Stimulated activated CD4-positive, alpha-beta T cell treated with anti-CD3 and anti-CD28 coated beads, TNF-alpha, amount 100 ng/mL, for 1 hour (primary cell): ENCODE measurements at places on chromosomes 5 and 9.

DNA sequence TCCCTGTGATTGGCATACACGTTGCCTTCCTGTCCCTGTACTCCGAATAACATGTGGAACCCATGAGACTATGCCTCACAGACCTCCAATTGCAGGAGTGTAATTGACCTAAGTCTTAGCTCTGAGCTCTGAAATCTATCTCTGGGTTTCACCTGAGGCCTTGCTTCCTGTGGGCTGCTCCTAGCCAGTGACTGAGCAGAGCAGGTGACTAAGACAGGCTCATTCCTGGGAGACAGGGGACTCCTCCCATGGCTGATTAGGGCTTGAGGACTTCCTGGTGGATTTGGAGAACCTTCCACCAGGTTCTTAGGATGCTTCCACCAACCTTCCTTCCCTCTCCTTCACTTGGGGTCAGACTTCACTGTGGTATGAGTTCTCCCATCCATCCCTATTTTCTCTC is 22.3 kb upstream of the MIER3 start:
- DNase-seq, result no peak

DNA sequence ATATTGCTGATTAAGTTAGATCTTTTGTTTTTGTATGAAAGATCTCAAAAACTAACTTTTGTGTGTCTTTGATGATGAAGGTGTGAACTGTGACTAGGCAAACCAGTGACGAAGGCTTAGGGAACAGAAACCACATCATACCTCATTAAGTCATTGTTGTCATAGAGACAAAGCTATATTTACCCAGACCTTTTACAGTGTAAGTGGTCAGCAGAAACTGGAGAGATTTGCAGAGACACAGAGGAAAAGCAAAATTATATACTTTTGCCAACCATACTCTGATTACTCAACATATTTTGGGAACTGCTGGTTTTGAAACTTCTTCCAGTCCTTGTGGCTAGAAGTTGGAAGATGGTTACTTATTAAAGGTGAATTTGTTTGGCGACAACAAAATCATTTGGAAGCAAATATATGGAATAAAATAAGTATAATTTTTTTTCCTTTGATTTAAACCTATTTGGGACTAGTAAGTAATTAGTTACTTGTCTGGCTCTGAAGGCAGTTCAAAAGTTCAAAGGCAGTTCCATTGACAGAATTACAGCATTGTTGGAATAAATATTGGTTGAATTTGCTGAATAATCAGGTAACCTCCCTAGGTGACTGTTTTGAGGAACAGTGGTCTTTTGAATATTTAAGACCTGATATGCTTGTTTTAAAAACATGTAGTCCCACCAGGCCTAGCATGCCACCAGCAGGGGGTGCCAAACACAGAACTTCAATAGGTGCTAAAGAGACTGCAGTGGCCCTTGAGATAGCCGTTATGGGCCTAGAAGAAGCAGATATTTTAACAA is 103.8 kb downstream of the RPS23 start:
- peak; percentile 47 for DNase-seq

DNA sequence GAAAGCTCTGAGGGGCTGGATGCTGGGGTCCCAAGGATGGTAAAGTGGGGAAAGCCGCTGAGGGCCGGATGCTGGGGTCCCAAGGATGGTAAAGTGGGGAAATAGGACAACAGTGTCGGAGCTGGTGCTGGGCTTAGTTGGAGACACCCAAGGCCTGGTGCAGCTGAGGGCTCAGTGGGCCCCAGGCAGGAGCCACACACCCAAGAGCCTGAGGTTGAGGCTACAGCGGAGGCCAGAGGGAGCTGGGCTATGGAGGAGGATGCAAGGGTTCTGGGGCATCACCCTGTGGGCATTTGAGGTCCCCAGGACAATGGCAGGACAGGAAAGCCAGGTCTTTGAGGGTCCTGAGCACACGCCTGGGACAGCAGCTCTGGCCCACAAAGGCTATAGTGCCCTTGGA is 19.1 kb upstream of the SLC9A3 start:
- no peak for DNase-seq

DNA sequence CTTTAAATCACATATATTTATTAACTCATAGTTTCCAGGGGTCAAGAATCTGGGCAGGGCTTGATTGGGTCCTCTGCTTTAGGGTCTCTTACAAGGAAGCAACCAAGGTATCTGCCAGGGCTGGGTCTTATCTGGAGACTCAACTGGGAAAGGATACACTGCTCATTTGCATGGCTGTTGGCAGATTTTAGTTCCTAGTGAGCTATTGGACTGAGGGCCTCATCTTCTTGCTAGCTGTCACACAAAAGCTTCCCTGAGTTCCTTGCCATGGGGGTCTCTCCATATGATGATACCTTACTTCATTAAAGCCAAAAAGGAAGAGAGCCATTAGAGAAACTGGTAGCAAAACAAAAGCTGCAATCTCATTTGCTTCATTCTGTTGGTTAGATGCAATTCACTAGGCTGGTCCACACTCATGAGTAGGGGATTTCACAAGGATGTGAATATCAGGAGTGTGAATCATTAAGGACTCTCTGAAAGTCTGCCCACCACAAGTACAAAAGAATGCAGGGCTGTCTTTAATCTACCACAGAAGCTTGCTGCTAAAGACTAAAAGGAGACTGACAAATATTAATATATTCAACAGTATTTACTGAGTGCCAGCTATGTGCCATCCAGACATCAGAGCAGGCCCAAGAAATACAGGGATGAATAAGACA is 42.0 kb upstream of the TIMD4 start:
- no peak for DNase-seq

DNA sequence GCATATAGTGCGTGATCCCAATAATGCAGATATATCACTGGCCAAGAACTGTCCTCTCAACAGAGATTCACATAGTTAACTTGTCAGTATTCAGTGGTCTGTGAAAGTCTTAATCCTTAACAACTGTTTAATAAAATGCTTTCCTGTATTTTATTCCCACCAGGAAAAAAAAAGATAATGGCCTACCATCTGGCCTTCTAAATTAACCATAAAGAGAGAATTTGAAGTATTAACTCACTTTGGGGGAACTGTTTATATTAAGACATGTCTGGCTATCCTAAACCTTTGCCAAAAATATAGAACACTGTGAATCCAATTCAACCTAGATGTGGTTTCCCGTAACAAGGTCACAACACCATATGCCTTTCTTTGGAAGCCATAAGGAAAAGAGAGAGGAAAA is 818 bp upstream of the FREM1 start:
- DNase-seq, result no peak

DNA sequence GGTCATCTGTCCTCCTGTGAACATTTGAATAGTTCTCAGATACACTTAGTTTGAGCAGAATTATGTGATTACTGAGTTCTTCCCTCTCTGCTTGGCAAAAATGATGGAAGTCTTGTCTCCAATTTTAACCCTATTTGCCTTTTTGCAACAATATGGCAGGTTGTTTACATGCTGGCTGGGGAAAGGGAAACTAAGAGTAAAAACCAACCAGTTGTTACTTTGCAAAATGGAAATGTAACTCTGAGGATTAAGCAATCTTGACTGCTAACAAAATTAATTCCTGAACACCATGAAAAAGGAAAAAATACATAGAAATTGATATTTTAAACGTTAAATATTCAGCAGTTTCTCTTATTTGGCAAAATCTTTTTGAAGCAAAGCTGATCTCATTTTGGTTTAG is 11.1 kb downstream of the SIT1 start:
- DNase-seq, result no peak

DNA sequence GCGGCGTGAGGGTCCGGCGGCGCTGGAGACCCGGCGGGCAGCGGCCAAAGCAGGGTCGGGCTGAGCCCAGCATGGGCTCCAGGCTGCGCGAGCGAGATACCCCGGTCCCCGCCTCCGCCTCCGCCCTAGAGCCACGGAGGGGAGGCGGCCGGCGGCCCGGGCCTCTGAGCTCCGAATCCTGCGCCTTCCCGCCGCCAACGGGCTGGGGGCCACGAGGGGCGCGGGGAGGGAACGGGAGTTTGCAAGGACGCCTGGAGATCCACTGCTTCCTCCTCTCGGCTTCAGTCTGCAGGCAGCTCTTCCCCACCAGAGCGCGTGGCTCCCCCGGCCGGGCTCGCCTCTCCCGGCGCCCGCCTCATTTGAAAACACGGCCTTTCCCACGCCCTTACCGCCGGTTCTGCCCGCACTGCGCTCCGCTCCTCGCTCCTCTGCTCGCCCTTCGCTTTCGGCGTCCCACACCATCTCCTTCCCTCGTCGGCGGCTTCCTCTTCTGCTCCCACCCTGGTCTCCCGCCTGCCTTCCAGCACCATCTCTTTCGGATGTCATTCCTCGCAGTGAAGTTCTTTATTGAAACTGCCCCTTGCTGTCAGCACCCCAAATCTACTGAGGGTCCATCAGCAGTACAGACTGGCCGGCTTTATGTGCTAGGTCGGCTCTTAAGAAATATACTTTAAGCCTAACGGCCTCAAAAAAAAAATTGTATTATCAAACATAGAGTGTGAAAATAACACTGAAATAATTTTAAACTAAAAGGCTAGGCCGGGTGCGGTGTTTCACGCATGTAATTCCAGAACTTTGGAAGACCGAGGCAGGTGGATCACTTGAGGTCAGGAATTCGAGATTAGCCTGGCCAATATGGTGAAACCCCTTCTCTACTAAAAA is 105.0 kb upstream of the FAM120A start:
- DNase-seq, result no peak

GRCh38 chr9:18472841-18473251 is 1.1 kb upstream of the ADAMTSL1 start:
- DNase-seq, result no peak

DNA sequence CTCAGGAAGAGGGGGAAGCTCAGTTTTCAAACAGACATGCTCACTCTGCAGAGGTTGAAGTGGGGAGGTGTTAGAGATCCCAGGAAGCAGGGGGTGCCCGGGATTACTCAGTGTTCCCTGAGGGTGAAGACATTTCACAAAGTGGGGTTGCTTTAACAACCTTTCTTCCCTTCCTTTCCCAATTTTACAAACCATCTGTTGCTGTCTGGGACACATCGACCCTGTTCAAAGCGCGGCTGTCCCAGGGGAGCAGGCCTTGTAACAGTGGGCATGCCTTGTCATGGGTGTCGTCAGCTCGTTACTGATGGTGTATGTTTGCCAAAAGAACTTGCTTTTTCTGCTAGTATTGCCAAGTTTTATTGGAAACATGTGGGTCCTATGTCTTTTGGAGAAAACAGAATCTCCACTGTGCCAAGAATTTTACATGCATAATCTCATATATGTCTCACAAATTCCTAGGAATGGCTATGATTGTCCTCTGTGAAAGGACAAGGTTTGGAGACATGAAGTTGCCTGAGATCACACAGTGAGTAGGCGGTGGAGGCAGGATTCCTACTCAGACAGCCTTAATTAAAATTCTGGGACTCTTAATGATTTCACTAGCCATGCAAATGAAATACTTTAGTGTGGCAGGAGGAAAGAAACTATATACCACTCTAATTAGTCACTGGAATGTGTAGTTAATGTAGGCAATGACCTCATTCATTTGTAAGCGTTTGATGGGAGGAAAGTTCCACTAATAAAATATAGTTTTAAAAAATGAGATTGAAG is 198.9 kb downstream of the NXNL2 start:
- DNase-seq, result no peak

DNA sequence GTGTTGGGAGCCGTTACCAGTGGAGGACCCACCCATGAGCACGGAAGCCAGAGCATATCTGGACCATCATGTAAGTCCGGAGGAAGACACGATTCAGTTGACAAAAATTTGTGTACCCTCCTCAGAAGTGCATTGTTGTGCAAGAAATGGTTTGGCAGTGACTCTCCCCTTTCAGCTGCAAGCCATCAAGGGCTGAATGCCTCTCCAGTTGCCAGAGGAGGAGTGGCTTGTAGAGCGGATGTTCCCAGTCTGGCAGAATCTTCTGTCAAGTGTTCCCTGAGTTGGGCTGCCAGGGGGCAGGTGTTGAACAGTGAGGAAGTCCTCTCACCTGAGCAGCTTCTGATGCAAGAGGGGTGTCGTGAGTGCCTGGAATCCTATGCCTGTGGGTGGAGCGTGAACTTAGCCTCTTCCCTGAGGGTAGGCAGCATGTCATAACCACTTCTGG is 27.6 kb upstream of the CDKN2AIPNL start:
- DNase-seq, result no peak

GRCh38 chr9:93713716-93714115 is 137.3 kb downstream of the PHF2 start:
- no peak for DNase-seq

GRCh38 chr5:85841653-85842052 is 776.1 kb upstream of the COX7C start:
- no peak for DNase-seq

GRCh38 chr5:168002116-168002515 is 289.3 kb upstream of the WWC1 start:
- DNase-seq, result no peak

GRCh38 chr9:113313261-113313660 is 10.1 kb upstream of the RNF183 start:
- DNase-seq, result no peak

GRCh38 chr5:15260356-15261268 is 239.4 kb upstream of the FBXL7 start:
- DNase-seq, result no peak

DNA sequence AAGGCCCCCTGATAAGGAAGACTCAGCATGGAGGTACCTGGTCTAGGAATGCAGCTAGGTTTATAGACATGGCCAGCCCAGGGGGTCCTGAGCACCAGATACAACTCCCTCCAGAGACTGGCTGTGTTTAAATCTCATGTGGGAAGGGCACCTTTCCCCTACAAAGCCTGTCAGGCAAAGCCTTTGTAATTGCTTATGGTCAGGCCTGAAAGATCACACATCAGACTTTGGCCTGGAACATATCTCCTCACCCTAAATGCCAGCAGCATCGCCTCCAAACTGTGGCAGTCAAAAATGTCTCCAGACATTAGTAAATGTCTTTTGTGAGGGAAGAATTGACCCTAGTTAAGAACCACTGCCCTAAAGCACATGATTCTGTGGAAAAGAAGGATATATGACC is 51.6 kb upstream of the MACIR start:
- DNase-seq, result no peak

- no peak for DNase-seq
Measured at GRCh38 chr5:40224421-40224820, 455.3 kb upstream of the PTGER4 start.

GRCh38 chr5:77379558-77380061 is 112.5 kb downstream of the WDR41 start:
- peak; percentile 14 for DNase-seq

DNA sequence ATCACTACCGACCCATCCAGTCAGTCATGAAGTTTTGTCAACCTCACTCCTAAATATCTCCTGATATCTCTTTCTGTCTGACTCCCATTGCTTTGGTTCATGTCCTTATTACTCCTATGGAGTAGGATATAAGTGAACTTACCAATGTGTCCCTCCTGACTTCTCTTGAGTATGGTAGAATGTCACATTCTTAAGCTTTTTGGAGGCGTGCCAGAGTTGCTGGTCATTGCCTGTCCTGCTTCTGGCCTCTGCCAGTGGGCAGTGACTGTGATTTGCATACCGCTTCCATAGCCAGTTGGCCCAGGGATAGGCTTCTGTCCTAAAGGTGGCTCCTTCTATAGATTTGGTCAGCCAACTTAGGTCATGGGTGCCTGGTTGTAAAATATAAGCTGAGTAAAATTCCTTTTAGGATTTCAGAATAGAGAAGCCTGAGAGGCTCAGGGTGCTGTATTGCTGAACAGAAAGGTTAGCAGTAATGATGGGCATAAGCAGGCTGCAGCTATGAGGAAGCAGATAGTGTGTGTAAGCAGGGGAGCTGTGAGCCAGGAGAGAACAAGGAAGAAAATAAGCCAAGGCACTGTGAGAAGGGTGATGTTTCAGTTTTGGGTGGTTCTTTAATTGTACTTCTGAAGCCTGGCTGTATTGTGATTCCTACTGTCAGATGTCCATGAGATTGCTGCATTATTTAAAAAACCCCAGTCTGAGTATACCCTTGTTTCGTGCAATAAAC is 16.1 kb upstream of the MARCHF3 start:
- DNase-seq, result no peak
